ENCODE measurements at places on chromosomes 4 and X. TPM values are rescaled to one million over a fixed set of nuclear protein-coding genes. Genes with fewer than 3 reads are reported as not detected.

The ARR3 gene
- not detected for total RNA-seq

The ADAM29 gene
- not detected for total RNA-seq

DNA sequence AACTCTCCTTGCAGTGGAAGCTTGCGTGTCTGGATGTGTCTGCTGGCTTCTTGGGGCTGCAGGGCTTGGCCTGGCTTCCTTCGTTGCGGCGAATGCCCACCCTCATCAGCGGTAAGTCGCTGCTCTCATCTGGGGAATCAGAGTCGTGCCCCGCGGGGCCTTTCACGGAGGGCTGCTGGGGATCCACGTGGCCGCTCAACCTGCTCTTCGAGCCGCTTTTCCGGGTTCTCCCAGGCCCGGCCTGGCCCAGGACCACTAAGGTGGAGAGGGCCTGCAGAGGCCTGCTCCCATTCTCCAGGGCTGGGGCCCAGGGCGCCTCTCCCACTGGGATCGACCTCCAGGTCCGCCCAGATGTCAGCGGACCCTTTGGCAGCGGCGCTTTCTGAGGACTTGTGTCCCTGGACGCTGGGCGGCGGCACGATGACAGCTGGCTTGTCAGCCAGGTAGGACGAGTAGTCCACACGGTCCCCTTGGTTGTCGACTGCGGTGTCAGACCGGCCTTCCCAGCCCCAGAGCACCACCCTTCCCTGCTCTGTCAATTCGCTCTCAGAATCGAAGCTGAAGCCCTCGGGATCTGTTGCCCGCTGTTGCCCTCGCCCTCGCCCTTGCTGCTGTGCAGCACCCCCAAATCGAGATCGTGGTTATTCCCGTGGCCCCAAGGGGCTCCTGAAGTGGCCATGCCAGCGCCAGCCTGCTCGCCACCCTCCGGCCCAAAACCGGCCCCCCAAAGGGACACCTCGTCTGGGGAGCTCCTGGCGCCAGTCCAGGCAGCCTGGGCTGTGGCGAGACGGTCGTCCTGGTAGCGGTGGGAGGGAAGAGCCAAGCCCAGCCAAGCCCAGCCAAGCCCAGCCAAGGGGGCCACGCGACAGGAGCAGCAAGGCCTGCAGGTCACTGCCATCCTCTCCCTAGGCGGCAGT is 37.8 kb upstream of the NHSL2 start:
- DNase-seq: no peak

The PRPS2 gene
- total RNA-seq: 36.7 TPM

DNA sequence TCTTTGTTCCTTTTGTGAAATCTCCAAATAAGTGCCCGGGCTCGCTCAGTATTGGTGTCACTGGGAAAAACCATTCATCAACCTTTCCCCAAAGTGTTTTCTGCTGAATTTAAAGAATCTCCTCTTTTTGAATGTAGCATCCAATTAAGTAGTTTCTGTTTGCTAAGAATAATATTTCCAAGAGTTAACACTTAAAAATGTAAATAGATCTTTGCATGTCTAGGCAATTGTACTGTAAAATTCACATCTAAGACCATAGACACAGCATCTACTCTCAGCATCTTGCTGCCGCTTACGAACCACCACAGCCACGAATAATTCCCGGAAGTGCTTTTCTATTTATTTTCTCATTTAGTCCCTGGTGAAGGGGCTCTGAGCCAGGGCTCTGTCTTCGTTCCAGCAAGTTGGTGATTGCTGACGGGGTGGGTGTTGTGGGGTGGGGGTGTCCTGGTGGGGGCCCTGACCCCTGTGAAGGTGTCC is 1.4 kb downstream of the NSG1 start:
- peak; percentile 31 for DNase-seq

- no peak for DNase-seq
These were observed 2.6 kb upstream of the ADH1B start for GRCh38 chr4:99323756-99324155.

The FRMD7 gene
- not detected for total RNA-seq

The MAGEA6 gene
- not detected for total RNA-seq

The C4orf51 gene
- not detected for total RNA-seq

DNA sequence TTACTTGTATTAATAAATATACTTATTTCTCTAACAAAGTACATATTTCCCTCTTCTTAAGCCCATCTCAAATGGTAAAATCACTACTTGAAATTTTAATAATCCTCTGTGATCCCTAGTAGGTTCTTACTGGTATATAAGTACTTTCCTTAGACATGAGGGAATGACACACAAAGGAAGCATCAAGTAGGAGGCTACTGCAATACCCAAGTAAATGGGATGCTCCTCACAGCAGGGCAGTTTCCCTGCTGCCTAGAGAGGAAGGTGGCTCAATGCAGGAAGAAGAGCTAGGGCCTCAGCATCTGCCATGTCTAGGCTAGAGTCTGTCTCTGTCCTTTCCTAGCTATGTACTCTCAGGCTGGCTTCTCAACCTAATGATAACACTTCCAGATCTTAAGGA is 122.1 kb upstream of the DIPK2B start:
- no peak for DNase-seq

- DNase-seq: peak; percentile 34
These were observed 166.0 kb downstream of the FBXW7 start for GRCh38 chr4:152369902-152370295.

The PABPC5 gene
- total RNA-seq: 0.44 TPM

The SOX3 gene
- not detected for total RNA-seq

DNA sequence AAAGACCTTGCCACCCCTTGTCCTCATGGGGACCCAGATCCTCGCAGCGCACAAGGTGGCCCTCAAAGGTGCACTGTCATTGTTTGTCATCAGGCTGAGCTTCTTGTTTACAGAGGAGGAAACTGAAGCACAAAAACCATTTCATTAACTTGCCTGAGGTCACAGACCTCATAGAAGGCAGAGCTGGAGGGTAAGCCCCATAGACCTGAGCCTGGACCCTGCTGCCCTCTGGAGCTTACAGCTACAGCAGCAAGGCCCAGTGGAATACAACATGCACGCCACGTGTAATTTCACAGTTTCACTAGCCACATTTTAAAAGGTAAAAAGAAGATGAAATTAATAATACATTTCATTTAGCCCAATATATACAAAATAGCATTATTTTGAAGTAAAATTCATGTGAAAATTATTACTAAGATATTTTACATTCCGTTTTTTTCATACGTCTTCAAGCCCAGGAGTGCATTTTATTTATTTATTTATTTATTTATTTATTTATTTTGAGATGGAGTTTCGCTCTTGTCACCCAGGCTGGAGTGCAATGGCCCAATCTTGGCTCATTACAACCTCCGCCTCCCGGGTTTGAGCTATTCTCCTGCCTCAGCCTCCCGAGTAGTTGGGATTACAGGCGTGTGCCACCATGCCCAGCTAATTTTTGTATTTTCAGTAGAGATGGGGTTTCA is 8.8 kb downstream of the JAKMIP1 start:
- DNase-seq: no peak

- DNase-seq: no peak
These were observed 17.7 kb upstream of the TMEM144 start for GRCh38 chr4:158192439-158193158.

- DNase-seq: no peak
These were observed 58.0 kb upstream of the KLHL13 start for GRCh38 chrX:118174516-118175098.

- no peak for DNase-seq
These were observed 51.7 kb downstream of the SLC7A11 start for GRCh38 chr4:138190452-138190858.

GRCh38 chr4:128861856-128862518 is 52.5 kb downstream of the JADE1 start:
- no peak for DNase-seq

- no peak for DNase-seq
These were observed 251.1 kb upstream of the TEX13A start for GRCh38 chrX:105471597-105471996.

GRCh38 chr4:24952667-24953066 is 39.8 kb upstream of the CCDC149 start:
- DNase-seq: no peak

GRCh38 chr4:103076747-103077347 is at the start of gene SLC9B2:
Gene SLC9B2, minus strand, starts transcription at chr4:103076761. Its CDS starts 9,211 bp downstream, at chr4:103067550.
- no peak for DNase-seq

GRCh38 chr4:150385606-150386005 is 196.3 kb upstream of the MAB21L2 start:
- DNase-seq: peak; percentile 34

The PPBP gene
- not detected for total RNA-seq

The GPC3 gene
- total RNA-seq: not detected

The LRRC66 gene
- 0.27 TPM for total RNA-seq

GRCh38 chrX:17470136-17470535 is 95.1 kb downstream of the NHS start:
- DNase-seq: no peak

DNA sequence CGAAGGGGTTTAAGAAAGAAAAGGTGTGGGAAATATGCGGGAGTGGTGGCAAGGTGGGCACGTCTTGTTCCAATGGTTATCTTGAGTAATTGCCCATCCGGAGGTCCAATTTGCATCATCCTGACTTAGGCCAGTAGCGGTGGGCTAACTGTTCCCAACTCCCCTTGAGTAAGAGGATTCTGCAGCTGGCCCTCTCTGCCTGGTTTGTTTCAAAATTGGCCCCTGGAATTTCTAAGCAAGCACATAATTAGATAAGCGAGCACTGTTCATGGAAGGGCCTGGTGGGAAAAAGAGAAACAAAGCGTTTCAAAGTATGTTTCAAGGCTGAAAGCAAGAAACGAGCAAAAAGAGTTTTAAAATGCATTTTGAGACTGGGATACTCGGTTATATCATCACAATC is 198.2 kb downstream of the CEP135 start:
- DNase-seq: no peak

DNA sequence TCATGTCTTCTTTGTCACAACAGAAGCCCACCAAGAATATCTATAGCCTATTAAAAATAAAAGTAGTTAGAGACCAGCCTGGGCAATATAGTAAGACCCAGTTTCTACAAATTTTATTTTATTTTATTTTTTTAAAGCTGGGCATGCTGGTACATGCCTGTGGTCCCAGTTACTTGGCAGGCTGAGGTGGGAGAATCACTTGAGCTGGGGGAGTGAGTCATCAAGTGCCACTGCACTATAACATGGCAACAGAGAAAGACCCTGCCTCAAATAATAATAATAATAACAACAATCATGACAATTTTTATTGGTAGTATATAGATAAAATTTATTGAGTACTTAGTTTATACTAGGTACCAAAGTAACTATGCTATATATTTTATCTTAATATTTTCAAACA is 93.0 kb upstream of the NPFFR2 start:
- no peak for DNase-seq

DNA sequence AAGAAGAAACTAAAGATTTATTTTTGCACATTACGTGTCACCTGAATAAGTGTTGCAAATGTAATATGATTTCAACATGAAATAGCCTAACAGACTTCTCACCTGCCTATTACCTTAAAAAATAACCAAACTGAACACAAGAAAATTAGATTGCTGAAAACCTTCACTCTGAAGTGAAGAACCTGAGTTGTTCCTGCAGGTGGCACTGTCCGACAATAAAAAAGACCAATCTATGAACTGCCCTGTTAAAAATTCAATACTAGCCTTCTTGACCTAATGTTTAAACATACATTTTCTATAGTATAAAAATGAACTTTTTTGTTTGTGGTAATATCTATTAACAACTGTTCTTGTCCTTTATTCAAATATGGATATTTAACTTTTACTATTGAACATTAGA is 69.2 kb upstream of the PNPLA4 start:
- peak; percentile 18 for DNase-seq

DNA sequence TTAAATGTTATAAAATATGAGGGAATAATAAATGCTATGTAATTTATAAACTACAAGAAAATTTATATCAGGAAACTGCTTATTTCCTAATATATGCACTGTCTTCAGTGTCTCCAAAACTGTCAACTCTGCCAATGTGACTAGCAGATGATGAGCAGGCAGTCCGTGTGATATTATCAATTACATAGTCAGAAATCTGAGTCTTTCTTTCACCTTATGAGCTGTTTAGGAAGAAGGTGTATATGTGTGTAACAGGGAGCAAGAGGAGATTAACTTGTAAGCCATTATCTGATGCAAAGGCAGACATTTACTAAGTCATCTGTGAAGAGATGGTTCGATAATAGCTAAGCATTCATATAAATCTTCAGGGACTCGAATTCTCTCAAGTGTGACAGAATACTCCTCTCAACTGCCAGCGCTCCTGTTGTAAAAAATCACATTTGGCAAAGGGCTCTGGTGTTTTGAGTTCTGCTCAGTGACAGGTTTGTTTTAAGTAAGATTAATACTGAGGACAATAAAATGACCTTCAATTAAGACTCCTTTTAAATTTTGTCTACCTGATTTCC is 79.7 kb downstream of the SNCA start:
- no peak for DNase-seq

The DCAF4L1 gene
- 0.15 TPM for total RNA-seq

GRCh38 chrX:130262231-130262630 is 6.5 kb downstream of the ZNF280C start:
- no peak for DNase-seq

The DUSP9 gene
- total RNA-seq: not detected

The CD99 gene
- total RNA-seq: 641 TPM

The GAB3 gene
- total RNA-seq: 6.2 TPM

The PCDH18 gene
- 1.5 TPM for total RNA-seq

DNA sequence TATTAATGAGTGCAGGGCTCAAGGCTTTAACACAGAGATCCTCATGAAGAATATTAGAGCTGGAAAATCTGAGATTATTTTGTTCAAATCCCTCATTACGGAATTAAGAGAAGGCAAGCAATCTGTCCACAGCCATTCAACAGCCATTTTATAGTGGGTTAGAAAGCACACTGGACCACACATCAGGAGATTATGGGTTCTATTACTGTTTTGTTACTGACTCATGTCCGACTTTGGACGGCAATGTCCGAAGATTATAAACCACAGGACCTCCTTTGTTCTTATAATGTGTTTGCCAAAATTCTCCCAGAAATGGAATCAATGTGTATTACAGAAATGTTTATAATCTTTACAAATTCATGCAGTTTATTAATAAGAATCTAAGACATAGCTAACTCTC is 8.1 kb downstream of the LAMTOR3 start:
- no peak for DNase-seq

DNA sequence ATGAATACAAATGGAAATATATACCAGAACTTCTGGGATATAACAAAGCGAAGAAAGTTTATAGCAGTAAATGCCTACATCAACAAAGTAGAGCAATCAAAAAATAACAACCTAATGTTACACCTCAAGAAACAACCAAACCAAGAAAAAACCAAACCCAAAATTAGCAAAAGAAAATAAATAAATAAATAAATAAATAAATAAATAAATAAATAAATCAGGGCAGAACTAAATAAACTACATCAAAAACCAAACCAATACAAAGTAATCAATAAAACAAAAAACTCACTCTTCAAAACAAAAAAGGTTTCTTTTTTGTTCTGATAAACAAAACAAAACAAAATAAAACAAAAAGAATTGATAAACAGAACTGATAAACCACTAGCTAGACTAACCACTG is 88.4 kb upstream of the SPIN4 start:
- no peak for DNase-seq

The UBL4A gene
- 31.4 TPM for total RNA-seq

GRCh38 chr4:185346975-185347601 is 48.6 kb downstream of the LRP2BP start:
- no peak for DNase-seq

The HTN1 gene
- total RNA-seq: not detected
